Type B pancreatic cell (in vitro differentiated cells): ENCODE measurements at places on chromosomes 5 and 9.

DNA sequence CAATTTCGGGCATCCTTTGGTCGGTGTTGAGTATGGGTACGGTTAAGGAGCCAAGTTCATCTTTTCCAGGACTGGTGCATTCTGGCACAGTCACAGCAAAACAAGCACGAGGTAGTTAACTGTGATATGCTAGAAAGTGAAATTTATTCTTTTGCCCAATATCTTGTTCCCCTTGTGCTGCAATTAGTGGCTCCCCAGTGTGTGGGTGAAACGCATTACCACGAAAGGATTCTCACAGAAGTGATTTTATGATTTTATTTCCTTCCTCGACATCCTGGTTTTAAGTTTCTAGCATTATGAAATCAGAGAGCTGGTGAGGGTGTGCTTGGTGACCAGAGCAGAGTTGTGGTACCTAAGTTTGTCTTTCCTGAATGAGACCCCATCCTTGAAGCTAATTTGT is 1.5 kb downstream of the FRMPD1 start:
- peaks cover 4% of the 10 kb centered on the region for H3K4me1 ChIP-seq
- peaks cover 88% of the 10 kb centered on the region for H3K27me3 ChIP-seq
- H3K27ac ChIP-seq: no peak overlapping the region
- H3K4me3 ChIP-seq: peak overlapping the region; percentile 42

DNA sequence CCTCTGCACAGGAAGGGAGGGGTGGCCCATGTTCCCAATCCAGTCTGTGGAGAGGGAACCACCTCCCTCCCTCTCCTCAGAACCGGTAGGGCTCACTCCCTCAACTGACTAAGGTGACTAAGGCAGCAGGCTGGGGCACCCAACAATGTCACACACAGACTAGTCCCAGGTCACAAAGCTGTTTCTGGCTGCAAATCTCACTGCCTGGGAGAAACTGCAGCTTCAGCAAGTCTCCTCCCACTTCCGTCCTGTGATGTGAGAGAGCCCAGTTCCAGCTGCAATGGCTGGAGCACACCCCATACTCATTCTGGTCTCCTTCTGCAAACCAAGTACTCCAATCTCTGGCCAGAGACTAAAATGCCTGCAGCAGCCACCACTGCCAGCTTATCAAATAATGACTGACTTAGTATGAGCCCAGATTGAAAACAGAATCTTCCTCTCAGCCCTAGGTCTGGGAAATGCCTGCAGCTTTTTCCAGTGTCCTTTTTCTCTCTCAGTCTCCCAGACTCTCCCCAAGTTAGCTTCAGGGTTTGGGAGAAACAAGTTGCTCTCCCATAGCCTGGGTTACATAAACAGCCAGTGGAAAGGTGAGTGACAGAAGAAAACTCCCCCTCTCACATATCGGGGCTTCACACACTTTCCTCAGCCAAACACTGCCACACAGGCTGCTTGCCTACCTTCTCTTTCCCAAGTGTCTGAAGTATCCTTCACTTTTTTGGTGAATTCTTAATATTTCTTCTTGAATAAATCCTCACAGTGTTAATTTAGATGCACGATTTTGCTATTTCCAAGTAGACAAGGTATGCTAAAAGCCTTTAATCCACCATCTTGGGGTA is 247.4 kb upstream of the RASA1 start:
- H3K4me1 ChIP-seq: peaks cover 11% of the 10 kb centered on the region
- no peak overlapping the region for H3K27ac ChIP-seq
- H3K4me3 ChIP-seq: no peak overlapping the region
- H3K36me3 ChIP-seq: no peaks in the 10 kb centered on the region
- DNase-seq: no peak

GRCh38 chr9:99567436-99567835 is 254.2 kb upstream of the NR4A3 start:
- peaks cover 12% of the 10 kb centered on the region for H3K27me3 ChIP-seq
- no peak overlapping the region for H3K4me3 ChIP-seq
- no peaks in the 10 kb centered on the region for H3K4me1 ChIP-seq
- no peak for DNase-seq
- H3K27ac ChIP-seq: no peak overlapping the region
- H3K36me3 ChIP-seq: no peaks in the 10 kb centered on the region

DNA sequence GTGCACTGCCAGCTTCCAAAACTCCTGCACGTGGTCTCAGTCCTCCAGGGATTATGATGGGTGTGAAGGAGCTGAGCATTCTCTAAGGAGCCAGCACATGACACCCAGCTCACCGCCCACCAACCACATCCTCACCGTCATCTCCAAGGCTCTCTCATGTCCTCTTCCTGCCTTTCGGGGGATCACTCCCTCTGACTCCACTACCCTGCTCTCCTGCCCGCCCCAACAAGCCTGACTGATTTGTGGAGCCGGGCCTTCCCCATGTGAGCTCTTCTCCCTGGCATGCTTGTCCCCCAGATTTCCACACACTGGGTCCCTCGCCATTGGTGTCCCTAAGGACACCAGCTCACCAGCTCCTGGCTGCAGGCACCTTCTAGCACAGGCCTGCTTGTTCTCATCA is 1.9 kb downstream of the ABO start:
- no peak overlapping the region for H3K4me3 ChIP-seq
- H3K27ac ChIP-seq: no peak overlapping the region
- H3K27me3 ChIP-seq: peaks cover 57% of the 10 kb centered on the region
- peaks cover 7% of the 10 kb centered on the region for H3K4me1 ChIP-seq

DNA sequence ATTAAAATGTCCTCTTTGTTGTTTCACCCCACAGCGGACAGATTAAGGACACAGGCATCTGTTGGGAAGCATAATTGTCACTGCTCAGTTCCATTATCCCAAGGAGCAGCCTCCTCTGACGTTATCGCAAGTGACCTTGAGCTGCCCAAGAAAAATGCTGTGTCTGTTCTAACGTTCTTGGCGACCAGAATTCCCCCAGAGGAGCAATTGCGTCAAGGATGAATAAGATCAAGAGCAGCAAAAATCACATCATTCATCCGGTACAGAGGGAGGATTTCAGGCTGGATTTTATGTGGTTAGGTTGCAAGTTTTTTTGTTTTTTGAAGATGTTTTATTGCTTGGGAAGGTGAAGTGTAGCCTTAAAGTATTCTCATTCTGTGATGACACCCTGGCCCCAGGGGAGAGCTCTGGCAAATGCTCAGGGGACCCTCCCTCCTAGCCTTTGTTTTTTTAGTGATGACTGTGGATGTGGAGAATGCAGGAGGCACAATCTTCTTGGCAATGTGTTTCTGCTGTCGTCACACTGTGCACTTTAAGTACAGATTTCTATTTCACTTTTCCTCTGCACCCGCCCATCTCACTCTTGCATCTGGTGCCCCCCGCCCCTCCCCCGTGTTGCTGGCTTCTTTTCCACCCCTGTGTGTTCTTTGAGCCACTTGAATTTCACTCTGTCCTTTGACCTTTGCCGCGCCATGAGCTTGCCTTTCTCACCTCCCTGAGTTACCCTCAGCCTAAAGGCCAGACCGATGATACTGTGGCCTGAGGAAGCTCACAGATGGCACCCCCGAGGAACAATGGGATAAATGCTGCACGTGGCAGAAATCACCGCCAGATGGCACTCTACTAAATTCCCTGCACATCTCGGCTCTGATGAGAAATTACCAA is 308.5 kb downstream of the RAB3C start:
- peak overlapping the region; percentile 87 for H3K4me3 ChIP-seq
- H3K4me1 ChIP-seq: peaks cover 32% of the 10 kb centered on the region
- H3K27ac ChIP-seq: peak overlapping the region; percentile 99
- peaks cover 6% of the 10 kb centered on the region for H3K27me3 ChIP-seq

DNA sequence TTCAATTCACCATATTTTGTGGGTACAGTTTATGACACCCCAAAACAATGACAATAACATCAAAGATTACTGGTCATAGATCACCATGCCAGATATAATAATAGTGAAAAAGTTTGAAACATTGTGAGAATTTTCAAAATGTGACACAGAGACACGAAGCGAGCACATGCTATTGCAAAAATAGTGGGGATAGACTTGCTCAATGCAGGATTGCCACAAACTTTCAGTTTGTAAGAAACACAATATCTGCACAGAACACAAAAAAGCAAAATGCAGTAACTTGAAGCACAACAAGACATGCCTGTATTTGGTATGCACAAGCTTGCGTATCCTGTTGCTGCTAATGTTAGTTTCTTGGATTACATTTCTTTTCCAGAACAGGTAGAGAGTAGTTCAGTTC is 35.8 kb downstream of the ARHGEF28 start:
- no peak overlapping the region for H3K4me3 ChIP-seq
- peaks cover 6% of the 10 kb centered on the region for H3K36me3 ChIP-seq
- H3K4me1 ChIP-seq: peaks cover 9% of the 10 kb centered on the region
- H3K27me3 ChIP-seq: no peaks in the 10 kb centered on the region
- DNase-seq: no peak
- peak overlapping the region; percentile 63 for H3K27ac ChIP-seq

GRCh38 chr9:101468116-101468515 is 32.5 kb upstream of the ALDOB start:
- peaks cover under 1% of the 10 kb centered on the region for H3K4me1 ChIP-seq
- no peak for DNase-seq
- H3K27me3 ChIP-seq: peaks cover 7% of the 10 kb centered on the region
- no peak overlapping the region for H3K27ac ChIP-seq
- H3K4me3 ChIP-seq: no peak overlapping the region
- peaks cover 6% of the 10 kb centered on the region for H3K36me3 ChIP-seq

- no peak for DNase-seq
- no peaks in the 10 kb centered on the region for H3K4me1 ChIP-seq
- no peaks in the 10 kb centered on the region for H3K27me3 ChIP-seq
- H3K27ac ChIP-seq: no peak overlapping the region
- H3K4me3 ChIP-seq: no peak overlapping the region
- H3K36me3 ChIP-seq: peaks cover 25% of the 10 kb centered on the region
These were observed 30.0 kb downstream of the RBM27 start for GRCh38 chr5:146233441-146233840.

GRCh38 chr5:45411971-45412612 is 284.1 kb downstream of the HCN1 start:
- no peak overlapping the region for H3K4me3 ChIP-seq
- no peak for DNase-seq
- H3K4me1 ChIP-seq: peaks cover 6% of the 10 kb centered on the region
- no peaks in the 10 kb centered on the region for H3K27me3 ChIP-seq
- H3K36me3 ChIP-seq: no peaks in the 10 kb centered on the region

DNA sequence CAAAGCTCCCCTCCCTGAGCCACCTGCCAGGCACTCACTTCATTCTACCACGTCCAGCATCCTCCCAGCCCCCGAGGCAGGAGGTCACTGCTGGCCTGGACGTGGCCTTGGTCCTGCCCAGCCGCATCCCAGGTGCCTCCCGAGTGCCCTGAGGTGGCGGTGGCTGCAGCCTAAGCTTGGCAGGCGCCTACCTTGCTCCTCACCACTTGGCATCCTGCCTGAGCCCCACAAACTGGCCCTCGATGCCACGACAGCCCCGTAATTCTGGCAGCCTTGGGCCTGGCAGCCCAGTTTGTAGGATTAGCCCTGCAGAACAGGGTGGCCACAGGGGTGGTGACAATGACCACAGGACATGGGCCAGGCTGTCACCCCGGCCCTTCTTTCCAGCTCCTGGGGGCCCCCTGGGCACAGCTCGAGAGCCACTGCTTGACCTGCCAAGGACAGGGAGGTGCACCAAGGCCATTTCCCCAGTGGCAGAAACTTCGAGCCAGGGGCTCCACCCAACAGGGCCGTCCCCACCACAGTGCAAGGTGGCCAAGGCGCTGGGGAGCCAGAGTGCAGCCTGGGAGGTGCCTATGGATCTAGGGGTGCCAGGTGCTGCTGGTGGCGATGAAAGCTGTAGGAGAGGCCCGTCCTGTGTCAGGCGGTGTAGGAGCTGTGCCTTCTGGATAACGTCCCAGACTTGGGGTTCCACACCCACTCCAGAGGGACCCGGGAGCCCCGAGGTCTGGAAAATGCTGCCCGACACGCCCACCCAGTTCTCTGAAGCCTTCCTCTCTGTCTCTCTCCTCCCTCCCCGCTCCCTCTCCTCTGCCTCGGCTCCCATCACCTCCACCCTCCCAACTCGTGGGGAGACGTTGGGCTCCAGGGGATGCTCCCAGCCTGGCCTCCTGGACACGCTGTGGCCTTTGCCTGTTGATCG is 18.4 kb downstream of the NKD2 start:
- peaks cover 9% of the 10 kb centered on the region for H3K4me1 ChIP-seq
- no peak overlapping the region for H3K4me3 ChIP-seq
- no peaks in the 10 kb centered on the region for H3K36me3 ChIP-seq
- DNase-seq: peak; percentile 67

DNA sequence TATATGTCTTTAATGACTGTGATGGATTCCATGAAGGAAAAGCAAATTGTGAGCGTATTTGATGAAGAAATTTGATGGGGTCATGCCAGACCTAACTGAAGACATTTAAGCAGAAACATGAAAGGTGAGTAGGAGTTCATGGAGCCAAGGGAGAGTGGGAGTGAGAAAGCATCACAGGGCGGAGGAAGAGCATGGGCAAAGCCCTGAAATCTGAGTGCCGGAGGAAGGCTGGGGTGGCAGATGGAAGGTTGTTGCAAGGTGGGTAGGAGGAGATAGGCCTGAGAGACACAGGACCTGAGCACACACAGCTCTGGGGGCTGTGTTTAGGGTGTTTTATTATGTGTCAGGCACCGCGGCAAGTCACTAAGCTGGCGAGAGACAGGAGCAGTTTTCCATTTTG is 100.3 kb upstream of the SPOCK1 start:
- peaks cover 41% of the 10 kb centered on the region for H3K27me3 ChIP-seq
- no peaks in the 10 kb centered on the region for H3K36me3 ChIP-seq
- DNase-seq: no peak
- H3K4me3 ChIP-seq: no peak overlapping the region
- no peaks in the 10 kb centered on the region for H3K4me1 ChIP-seq

- peak overlapping the region; percentile 68 for H3K4me3 ChIP-seq
- H3K36me3 ChIP-seq: no peaks in the 10 kb centered on the region
- peaks cover 4% of the 10 kb centered on the region for H3K4me1 ChIP-seq
- no peak for DNase-seq
- no peak overlapping the region for H3K27ac ChIP-seq
These were observed 718 bp upstream of the TMEM215 start for GRCh38 chr9:32782476-32783167.

- H3K27me3 ChIP-seq: no peaks in the 10 kb centered on the region
- no peak for DNase-seq
- no peak overlapping the region for H3K27ac ChIP-seq
- H3K4me1 ChIP-seq: peaks cover 27% of the 10 kb centered on the region
These were observed 1.2 kb upstream of the SIL1 start for GRCh38 chr5:139199321-139199720.

DNA sequence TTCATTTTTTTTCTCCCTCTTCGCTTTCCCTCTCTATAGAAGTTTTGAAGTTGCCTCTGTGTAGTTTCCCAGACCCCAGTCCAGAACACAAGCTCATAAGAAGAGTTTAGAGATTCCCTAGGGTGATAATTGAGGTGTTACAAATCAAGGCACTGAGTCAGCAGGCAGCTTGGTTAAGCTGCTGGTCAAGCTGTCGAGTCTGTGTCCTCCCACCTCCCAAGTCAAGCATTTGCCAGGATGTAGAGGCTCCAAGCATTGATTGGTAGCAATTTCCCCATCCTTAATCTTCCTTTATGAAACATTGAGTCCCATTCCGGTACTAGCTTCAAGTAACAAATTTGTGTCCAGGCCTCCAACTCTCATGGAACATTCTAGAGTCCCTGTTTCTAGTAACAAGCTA is 47.5 kb upstream of the SLC1A1 start:
- no peak overlapping the region for H3K27ac ChIP-seq
- H3K4me1 ChIP-seq: no peaks in the 10 kb centered on the region
- no peak overlapping the region for H3K4me3 ChIP-seq
- H3K27me3 ChIP-seq: peaks cover 5% of the 10 kb centered on the region
- no peaks in the 10 kb centered on the region for H3K36me3 ChIP-seq
- DNase-seq: no peak

- no peak overlapping the region for H3K4me3 ChIP-seq
- peaks cover 14% of the 10 kb centered on the region for H3K36me3 ChIP-seq
- H3K27ac ChIP-seq: no peak overlapping the region
- H3K27me3 ChIP-seq: no peaks in the 10 kb centered on the region
- no peaks in the 10 kb centered on the region for H3K4me1 ChIP-seq
- no peak for DNase-seq
These were observed 125.1 kb downstream of the SUSD1 start for GRCh38 chr9:112049811-112050516.

GRCh38 chr9:90085633-90086032 is 480.8 kb downstream of the GADD45G start:
- H3K27ac ChIP-seq: peak overlapping the region; percentile 56
- DNase-seq: no peak
- H3K4me3 ChIP-seq: no peak overlapping the region
- H3K36me3 ChIP-seq: no peaks in the 10 kb centered on the region
